ENCODE measurements at places on chromosomes 11 and 22.

DNA sequence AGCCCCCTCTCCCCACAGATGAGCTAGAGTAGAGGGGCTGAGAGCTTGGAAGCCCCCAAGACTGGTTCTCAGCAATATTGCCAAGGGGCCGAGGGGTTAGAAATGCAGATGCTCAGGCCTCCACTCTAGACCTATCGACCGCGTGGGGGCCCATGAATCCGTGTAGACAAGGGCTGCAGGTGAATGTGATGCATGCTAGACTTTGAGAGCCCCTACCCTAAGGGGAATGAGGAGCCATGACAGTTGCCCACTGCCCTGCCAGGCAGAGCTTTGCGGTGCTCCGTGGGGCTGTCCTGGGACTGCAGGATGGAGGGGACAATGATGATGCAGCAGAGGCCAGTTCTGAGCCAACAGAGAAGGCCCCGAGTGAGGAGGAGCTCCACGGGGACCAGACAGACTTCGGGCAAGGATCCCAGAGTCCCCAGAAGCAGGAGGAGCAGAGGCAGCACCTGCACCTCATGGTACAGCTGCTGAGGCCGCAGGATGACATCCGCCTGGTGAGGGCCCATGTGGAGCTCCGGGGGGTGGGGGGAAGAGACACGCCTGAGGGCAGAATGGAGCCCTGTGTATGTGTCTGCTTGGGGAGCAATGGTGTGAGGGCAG, 1.3 kb downstream of the SSH3 start:
- DNase-seq: no peak

- DNase-seq: no peak
These were observed 124.8 kb downstream of the ATG16L2 start for GRCh38 chr11:72939031-72939430.

DNA sequence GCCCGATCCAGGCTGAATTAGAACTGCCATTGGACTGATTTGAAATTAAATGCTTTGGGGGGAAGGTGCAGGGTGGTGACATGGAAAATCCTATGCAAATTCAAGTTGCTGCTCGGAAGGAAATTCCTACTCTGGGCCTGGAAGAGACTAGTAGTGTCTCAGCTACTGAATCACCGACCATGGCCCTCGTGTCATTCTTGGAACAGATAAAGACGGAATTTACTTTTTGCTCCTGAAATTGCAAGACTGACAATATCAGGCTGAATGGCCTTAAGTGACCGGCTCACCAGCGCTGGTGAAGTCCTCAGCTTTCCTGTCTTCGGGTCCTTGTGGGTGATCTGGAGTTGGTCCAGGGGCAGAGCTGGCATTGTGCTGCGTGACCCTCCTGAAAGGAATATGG, 6.1 kb downstream of the ASCC2 start:
- no peak for DNase-seq

DNA sequence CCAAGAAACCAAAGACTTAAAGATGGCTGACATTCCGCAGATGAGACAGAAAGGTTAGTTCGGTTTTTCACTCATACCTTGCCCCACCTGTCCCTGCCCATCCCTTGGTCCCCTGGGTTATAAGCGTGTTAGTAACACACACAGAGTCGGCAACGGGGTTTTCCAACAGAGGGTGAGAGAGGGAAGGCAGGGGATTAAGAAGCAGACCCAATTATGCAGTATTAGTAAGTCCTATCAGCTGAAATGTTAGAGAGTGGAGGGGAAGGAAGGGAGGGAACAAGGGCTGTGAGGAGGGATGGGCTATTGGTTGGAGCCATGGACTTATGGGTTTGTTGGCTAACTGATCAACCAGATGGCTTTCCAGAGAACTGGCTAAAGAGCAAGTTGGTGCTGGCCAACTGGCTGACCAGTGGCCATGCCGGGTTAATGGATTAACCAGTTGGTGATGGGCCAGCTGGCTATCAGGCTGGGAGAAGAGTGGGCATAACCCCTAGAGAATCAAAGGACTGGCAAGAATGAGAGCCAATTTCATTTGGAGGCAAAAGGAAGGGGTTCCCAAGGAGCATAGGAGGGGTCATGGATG, 45.5 kb downstream of the NRXN2 start:
- DNase-seq: no peak

DNA sequence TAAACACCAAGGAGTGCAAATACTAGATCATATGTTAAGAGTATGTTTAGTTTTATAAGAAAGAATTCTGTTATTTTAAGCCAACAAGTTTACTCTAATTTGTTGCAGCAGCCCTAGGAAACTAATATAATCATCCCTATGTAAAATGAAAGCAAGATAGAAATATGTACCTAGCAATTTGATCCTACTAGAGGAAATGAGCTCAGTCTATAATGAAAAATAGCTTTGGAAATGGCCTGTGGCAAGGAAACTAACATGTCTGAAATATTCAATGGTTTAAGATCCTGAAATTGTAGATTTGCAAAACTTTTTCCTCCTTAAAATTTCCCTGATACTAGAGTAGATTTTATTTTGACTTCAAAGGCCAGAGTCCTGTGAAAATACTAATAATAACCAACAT, 112.7 kb upstream of the SLC5A12 start:
- DNase-seq: no peak

GRCh38 chr11:16769386-16769785, 30.9 kb downstream of the C11orf58 start:
- no peak for DNase-seq

DNA sequence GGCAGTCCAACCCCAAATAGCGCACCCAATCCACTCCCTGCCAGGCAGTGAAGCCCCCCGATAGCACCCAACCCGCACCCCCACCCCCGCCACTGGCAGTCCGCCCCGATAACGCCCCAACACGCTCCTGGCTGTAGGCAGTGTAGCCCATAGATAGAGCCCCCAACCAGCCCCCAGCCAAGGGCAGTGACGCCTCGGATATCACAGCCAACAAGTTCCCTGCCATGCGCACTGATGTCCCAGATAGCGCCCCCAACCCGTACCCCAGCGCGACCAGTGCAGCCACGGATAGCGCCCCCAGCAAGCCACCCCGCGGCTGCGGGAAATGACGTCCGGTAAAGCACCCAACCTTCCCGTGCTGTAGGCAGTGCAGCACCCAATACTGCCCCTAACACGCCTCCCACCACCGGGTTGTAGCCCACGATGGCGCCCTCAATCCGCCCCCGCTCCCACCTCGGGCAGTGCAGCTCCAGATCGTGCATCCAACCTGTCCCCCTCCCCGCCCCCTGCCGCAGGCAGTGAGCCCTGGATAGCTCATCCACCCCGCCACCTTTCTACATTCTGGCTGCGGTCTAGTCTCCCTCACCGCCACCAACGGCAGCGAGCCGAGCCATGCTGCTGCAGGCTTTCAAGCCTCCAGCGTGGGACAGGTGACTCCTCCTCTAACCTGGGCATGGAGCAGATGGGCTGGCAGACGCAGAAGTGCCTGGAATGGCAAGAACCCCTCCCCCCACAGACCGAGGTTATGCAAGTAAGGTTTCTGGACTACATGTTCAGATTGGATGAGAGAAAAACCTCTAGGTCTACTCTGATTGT, 625 bp downstream of the RFPL2 start:
- no peak for DNase-seq

DNA sequence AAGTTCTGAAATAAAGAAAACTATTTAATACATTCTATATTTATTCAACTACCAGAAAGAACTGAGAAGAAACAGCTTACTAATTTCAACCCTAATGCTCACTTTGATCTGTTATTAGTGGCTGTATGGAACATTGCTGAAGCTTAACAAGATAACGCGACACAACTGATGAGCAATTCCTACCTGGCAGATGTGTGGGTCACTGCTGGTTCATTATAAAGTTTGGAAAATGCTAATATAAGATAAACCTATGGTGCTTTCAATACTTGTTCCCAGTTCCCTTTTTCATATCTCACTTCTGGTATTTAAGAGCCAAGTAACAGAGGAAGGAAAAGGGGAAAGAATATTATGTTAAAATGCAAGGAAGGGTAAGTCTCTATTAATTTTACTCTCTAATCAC, 10.5 kb downstream of the CTSC start:
- DNase-seq: no peak

DNA sequence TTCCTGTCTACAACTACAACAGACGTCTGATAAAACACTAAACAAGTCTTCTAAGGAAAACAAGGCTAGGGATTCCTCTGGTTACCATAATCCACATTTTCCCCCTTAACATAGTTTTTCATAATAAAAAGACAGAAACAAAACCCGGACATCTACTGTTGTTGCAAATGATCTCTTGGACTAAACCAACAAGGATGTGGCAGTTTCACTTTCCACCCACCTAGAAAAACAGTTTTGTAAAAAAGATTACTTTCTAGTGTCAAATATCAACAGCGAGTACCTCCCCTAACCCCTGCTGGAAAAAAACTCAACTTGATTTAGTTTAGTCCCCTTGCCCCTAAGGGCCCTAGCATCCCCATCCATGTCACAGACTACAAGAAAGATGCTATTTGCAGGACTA, 5.4 kb downstream of the GNG3 start:
- no peak for DNase-seq

GRCh38 chr11:655036-655726, 18.1 kb downstream of the DRD4 start:
- DNase-seq: no peak

DNA sequence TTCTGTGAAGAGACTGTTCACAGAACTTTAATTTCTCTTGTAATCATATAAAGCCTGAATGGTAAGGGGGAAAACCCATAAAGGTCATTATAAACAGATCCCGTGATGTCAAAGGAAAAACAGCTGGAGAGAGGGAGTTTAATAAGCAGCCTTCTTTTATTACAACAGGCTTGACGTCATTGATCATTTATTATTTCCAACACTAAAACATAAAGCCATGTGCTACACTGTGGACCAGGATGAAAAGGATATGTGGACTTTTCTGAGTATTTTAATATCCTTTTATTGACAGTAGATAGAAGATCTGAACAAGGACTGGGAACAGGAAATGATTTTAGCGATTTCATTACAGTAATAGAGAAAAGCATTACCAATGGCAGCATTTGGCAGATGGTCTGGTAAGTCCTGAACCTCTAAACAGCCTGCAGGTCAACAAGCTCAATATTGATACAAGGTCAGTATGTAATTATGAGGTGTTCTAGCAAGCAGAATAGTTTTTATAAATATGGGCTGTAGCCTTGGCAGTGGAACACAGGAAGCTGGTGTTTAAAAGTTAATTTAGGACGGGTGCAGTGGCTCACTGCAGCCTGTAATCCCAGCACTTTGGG, 25.1 kb upstream of the TPH1 start:
- DNase-seq: no peak

- no peak for DNase-seq
These were observed 107.2 kb downstream of the TSPAN18 start for GRCh38 chr11:44833877-44834452.

DNA sequence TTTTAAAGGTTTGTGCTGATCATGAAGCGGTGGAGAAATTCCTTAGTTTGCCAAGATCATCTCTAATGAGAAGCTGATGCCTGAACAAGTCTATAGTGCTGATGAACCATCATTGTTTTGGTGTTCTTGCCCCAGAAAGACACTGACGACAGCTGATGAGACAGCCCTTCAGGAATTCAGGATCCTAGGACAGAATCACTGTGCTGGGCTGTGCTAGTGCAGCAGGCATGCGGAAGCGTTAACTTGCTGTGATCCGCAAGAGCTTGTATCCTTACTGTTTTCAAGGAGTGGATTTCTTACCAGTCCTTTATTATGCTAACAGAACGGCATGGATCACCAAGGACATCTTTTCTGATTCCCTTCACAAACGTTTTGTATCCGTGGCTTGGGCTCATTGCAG, 104.1 kb downstream of the TBC1D22A start:
- peak; percentile 90 for DNase-seq

GRCh38 chr11:78201096-78201818, 12.5 kb downstream of the USP35 start:
- no peak for DNase-seq

DNA sequence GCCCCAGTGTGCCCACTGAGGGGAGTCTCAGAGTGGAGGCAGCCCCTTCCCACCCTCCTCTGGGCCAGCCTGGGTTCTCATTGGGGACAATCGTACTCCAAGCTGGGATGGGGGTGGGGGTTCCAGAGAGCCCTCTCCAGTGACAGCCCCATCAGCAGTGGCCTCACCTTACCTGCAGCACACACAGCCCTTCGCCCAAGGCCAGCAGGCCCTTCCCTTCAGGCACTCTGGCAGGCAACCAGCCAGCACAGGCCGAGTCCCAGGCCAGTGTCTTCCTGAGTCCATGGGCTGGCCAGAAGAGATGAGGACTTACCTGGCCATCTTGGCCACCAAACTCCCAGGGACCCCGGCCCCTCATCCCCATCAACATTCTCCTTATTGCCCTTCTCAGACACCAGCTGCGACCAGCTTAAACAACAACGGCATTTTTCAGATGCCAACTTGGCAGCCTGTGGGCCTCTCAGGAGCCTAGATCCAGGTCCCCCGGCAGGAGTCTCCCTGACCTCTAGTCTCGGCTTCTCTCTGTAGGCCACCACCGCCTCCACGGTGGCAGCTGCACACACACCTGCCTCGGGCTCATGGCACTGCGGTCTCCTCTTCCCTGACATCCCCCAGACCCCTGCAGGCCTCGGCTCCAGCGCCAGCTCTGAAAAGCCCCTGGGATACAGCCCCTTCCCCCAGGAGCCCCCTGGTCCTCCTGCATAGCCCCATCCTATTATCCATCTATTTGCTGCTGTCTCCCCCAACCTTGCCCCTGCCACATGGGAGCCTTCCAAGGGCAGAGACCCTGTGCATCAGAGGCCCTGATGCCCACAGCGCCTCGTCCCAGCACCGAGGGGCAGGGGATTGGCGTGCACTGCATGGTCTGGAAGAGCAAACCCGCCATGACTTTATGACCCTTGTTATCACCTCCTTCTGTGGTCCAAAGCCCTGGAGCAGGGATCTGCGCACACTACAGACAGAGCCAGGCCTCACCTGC, 111.2 kb upstream of the FGF3 start:
- DNase-seq: no peak

- peak; percentile 81 for DNase-seq
These were observed at the start of gene CRYAB for GRCh38 chr11:111911563-111912401. Gene CRYAB, minus strand, starts transcription at chr11:111911770. Its CDS starts 46 bp downstream, at chr11:111911724.

GRCh38 chr11:92886243-92886905, 83.1 kb upstream of the MTNR1B start:
- DNase-seq: peak; percentile 67

DNA sequence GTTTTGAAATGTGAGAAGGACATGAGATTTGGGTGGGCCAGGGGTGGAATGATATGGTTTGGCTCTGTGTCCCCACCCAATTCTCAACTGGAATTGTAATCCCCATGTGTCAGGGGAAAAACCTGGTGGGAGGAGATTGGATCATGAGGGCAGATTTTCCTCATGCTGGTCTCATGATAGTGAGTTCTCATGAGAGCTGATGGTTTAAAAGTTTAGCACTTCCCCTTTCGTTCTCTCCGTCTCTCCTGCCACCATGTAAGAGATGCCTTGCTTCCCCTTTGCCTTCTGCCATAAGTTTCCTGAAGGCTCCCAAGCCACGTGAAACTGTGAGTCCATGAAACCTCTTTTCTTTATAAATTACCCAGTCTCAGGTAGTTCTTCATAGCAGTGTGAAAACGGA, 113.5 kb downstream of the FCHSD2 start:
- no peak for DNase-seq

GRCh38 chr22:30291058-30291892, 2.0 kb upstream of the CASTOR1 start:
- no peak for DNase-seq

- no peak for DNase-seq
These were observed 2.0 kb upstream of the NRGN start for GRCh38 chr11:124737638-124738305.

GRCh38 chr22:31776231-31776630, 22.4 kb downstream of the DEPDC5 start:
- DNase-seq: no peak

GRCh38 chr22:26735019-26735409, 77.6 kb downstream of the MIAT start:
- DNase-seq: no peak

GRCh38 chr22:44482776-44483175, 15.3 kb downstream of the RTL6 start:
- peak; percentile 16 for DNase-seq

- peak; percentile 87 for DNase-seq
These were observed 59.2 kb downstream of the MED15 start for GRCh38 chr22:20566420-20567260.
